ENCODE measurements at places on chromosomes 5 and 9. TPM values are rescaled to one million over a fixed set of nuclear protein-coding genes. Genes with fewer than 3 reads are reported as not detected.
A peak's percentile ranks its signal among the peaks of the same experiment; 100 is the strongest.

- H3K4me1 ChIP-seq, result no peaks in the 10 kb centered on the region
- DNase-seq, result no peak
- H3K27me3 ChIP-seq, result no peaks in the 10 kb centered on the region
These were observed 2174.1 kb upstream of the WWC1 start for GRCh38 chr5:166117072-166118066.

- DNase-seq, result no peak
- H3K27me3 ChIP-seq, result no peaks in the 10 kb centered on the region
- H3K4me3 ChIP-seq, result no peak overlapping the region
- no peaks in the 10 kb centered on the region for H3K4me1 ChIP-seq
These were observed 94.9 kb downstream of the RAD23B start for GRCh38 chr9:107378006-107378405.

The TLX3 gene
- total RNA-seq, result not detected

The PCDHGA3 gene
- total RNA-seq, result not detected

DNA sequence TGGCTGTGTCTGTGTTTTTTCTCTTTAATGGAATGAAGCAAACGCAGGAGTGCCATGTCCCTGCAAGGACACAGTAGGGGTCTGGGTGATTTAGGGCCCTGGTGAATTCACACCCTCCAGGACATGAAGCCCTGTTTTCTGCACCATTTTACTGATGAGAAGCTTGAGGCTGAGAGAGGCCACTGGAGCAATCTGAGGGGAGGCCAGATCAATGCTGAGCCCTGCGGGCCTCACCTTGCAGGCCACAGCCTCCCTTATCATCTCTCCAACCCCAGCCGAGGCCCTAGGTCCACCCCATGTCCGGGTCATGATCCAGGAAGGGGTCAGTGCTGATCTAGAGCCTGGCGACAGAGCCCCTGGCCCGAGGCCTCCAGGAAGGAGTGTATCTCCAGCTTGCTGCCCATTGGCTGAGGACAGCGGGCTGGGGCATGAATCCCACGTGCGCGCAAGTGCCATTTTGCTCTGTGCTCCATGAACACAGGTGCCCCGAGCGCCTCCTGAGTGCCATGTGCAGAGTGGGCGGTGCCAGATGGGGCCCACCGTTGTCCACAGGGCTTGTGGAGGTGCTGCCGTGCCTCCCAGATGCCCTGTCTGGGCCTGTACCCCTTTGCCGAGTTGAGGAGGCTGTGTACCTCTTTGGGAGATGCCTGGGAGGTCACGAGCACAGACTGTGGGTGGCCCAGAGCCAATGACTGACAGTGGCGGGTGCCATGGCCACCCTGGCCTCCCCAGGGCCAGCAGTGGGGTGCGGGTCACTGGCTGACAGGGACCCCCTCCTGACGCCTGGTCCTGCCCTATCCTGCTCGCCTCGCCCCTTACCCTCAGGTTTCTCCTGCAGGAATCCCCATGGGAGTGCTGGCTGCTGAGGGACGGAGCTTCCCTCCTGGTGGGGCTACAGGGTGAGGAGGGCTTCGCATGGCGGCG, 32.3 kb upstream of the LPCAT1 start:
- peaks cover 38% of the 10 kb centered on the region for H3K4me1 ChIP-seq
- no peaks in the 10 kb centered on the region for H3K36me3 ChIP-seq
- H3K27ac ChIP-seq, result peak overlapping the region; percentile 66
- H3K4me3 ChIP-seq, result no peak overlapping the region

- peaks cover 59% of the 10 kb centered on the region for H3K4me1 ChIP-seq
- peak; percentile 94 for DNase-seq
- H3K36me3 ChIP-seq, result no peaks in the 10 kb centered on the region
- no peaks in the 10 kb centered on the region for H3K27me3 ChIP-seq
- H3K4me3 ChIP-seq, result peak overlapping the region; percentile 37
- peak overlapping the region; percentile 95 for H3K27ac ChIP-seq
These were observed 6.3 kb downstream of the RAPGEF1 start for GRCh38 chr9:131733541-131734061.

DNA sequence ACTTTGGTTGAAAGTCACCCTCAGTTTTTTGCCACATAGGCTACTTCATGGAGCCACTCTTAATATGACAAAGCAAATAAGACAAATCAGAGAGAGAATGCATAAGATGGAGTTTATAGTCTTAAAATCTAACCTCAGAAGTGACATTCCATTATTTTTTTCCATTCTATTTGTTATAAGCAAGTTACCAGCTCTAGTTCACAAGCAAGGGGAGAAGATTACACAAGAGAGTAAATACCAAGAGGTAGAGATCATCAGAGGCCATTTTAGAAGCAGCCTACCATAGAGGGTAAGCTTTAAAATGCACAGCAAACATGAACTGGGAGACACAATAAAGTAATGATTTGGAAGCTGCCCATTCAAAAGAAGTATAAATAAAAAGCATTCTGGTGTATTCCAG, 651.3 kb upstream of the MEF2C start:
- H3K27ac ChIP-seq, result no peak overlapping the region
- H3K36me3 ChIP-seq, result no peaks in the 10 kb centered on the region
- no peak for DNase-seq
- H3K27me3 ChIP-seq, result no peaks in the 10 kb centered on the region
- H3K4me1 ChIP-seq, result peaks cover 11% of the 10 kb centered on the region
- H3K4me3 ChIP-seq, result no peak overlapping the region

DNA sequence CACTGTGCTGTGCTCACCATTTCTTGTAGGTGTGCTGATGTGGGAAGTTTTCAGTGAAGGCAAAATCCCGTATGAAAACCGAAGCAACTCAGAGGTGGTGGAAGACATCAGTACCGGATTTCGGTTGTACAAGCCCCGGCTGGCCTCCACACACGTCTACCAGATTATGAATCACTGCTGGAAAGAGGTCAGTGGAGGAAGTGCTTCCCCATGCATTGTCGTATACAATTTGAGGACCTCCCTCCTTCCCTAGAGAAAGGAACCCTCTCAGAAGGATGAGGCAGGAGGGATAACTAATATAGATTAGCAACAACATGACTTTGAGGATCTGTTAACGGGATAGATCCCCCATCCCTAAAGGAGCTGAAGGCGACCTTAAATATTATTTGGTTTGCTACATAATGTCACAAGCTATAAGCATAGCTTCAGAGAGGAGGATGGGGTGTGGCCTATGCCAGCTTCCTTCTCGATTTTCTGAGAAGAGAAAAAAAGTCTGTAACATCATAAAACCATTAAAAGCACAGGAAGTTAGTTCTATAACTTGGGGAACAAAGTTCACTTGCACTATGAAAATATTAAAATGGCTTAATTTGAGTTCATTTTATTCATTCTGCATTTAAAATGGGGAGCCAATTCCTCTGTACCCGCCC, 17.0 kb upstream of the CYFIP2 start:
- no peak overlapping the region for H3K4me3 ChIP-seq
- H3K27me3 ChIP-seq, result no peaks in the 10 kb centered on the region
- H3K36me3 ChIP-seq, result no peaks in the 10 kb centered on the region
- H3K27ac ChIP-seq, result no peak overlapping the region

DNA sequence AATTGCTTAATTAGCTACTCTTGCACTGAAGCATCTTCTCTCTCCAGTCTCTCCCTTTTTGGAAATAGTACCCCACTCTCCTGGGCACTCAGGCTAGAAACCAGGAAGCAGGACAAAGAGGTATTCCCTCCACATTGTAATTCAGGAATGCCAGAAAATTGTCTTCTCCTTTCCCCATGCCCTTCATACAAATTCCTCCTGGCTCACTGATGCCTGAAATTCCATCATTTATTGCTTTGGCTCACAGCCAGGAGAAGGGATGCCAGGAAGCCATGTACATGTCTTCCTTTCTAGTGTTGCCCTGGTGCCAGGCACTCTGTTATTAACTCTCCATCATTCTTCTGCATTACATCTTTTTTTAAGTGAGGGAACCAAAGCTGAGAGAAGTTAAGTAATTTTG, 716.5 kb upstream of the C9orf72 start:
- no peaks in the 10 kb centered on the region for H3K36me3 ChIP-seq
- H3K4me1 ChIP-seq, result no peaks in the 10 kb centered on the region
- H3K27ac ChIP-seq, result no peak overlapping the region
- DNase-seq, result peak; percentile 8

The TMC1 gene
- total RNA-seq, result not detected

- H3K4me1 ChIP-seq, result no peaks in the 10 kb centered on the region
- no peak for DNase-seq
- H3K36me3 ChIP-seq, result no peaks in the 10 kb centered on the region
- no peak overlapping the region for H3K27ac ChIP-seq
These were observed 53.7 kb upstream of the IFNK start for GRCh38 chr9:27470291-27470856.

DNA sequence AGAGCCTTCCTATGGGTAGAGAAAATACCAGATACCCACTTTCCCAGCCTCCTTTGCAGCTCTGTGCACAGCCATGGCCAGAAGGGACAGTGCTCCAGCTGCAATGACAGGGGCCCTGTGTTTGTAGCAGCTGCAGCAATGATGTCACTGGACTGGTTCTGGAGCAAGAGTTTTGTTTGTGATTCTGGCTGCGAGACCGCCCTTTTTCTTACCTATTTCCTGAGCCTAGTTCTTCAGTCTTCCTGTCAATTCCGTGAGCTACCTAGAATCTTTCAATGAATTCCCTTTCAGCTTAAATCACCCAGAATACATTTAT, 10.0 kb upstream of the BOD1 start:
- H3K36me3 ChIP-seq, result no peaks in the 10 kb centered on the region
- peaks cover 10% of the 10 kb centered on the region for H3K4me1 ChIP-seq
- DNase-seq, result no peak
- no peaks in the 10 kb centered on the region for H3K27me3 ChIP-seq
- H3K27ac ChIP-seq, result no peak overlapping the region
- H3K4me3 ChIP-seq, result no peak overlapping the region

GRCh38 chr9:2857564-2858198, 13.8 kb upstream of the PUM3 start:
- no peak overlapping the region for H3K4me3 ChIP-seq
- H3K4me1 ChIP-seq, result no peaks in the 10 kb centered on the region
- no peaks in the 10 kb centered on the region for H3K36me3 ChIP-seq
- no peak overlapping the region for H3K27ac ChIP-seq

The PCDHGC4 gene
- 1.5 TPM for total RNA-seq

DNA sequence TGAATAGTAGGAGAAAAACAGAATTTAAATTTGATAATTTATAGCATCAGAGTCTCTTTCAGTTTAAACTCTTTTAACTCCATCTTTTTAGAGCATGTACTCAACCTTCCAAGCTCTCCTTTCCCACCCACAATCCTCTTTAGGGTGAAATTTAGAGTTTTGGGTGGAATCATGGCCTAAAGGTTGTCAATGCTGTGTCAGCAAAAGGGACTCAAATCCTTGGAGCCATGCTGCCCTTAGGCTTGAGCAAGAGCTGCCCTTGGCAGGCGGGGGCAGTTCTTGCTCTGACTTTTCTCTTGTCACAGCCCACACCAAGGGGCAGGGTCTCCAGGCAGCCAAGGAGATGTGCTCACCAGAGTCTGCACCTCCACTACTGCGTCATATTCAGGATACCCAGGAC, 102.4 kb downstream of the MTX3 start:
- H3K27me3 ChIP-seq, result peaks cover 40% of the 10 kb centered on the region
- no peaks in the 10 kb centered on the region for H3K36me3 ChIP-seq
- H3K4me3 ChIP-seq, result no peak overlapping the region
- H3K4me1 ChIP-seq, result no peaks in the 10 kb centered on the region
- DNase-seq, result no peak
- H3K27ac ChIP-seq, result no peak overlapping the region

The ECM2 gene
- total RNA-seq, result not detected

DNA sequence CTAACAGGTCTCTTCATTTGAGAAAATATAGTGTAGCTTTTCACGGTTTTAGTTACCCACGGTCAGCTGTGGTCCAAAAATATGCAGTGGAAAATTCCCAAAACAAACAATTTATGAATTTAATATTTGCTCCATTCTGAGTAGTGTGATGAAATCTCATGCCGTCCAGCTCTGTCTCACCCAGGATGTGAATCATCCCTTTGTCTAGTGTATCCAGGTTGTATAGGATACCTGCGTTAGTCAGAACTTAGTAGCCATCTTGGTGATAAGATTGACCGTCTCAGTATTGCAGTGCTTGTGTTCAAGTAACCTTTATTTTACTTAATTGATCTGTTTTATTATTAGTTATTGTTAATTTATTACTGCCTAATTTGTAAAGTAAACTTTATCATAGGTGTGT, 41.1 kb downstream of the NDUFS4 start:
- no peaks in the 10 kb centered on the region for H3K27me3 ChIP-seq
- H3K36me3 ChIP-seq, result peaks cover 3% of the 10 kb centered on the region
- DNase-seq, result peak; percentile 86
- H3K27ac ChIP-seq, result peak overlapping the region; percentile 75

GRCh38 chr9:123361086-123361730, 5.2 kb downstream of the CRB2 start:
- no peak overlapping the region for H3K4me3 ChIP-seq
- no peaks in the 10 kb centered on the region for H3K27me3 ChIP-seq
- no peaks in the 10 kb centered on the region for H3K4me1 ChIP-seq
- H3K36me3 ChIP-seq, result no peaks in the 10 kb centered on the region
- H3K27ac ChIP-seq, result no peak overlapping the region

DNA sequence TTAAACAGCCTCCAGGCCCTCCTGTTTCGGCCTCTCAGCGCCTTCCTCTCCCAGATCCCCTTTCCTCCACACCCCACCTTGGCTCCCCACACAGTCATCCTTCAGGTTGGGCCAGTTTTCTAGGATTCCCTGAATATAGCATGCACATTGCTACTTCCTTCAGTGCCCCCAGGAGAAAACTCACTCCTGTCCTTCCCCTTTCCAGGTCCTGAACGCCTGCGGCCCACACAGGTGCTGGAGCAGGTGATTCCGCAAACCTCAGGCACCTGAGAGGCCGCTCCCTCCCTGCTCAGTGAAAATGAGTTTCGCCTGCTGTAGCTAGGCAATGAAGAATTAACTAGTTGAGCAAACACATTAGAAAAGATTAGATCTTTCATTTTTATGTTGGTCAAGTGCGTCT, 185.0 kb downstream of the MED10 start:
- no peaks in the 10 kb centered on the region for H3K36me3 ChIP-seq
- H3K27ac ChIP-seq, result no peak overlapping the region
- H3K27me3 ChIP-seq, result no peaks in the 10 kb centered on the region
- DNase-seq, result peak; percentile 71
- no peak overlapping the region for H3K4me3 ChIP-seq

The FOXD1 gene
- total RNA-seq, result 10.3 TPM

The ALDH1A1 gene
- total RNA-seq, result not detected

The FREM1 gene
- 0.52 TPM for total RNA-seq

The CCDC192 gene
- not detected for total RNA-seq

DNA sequence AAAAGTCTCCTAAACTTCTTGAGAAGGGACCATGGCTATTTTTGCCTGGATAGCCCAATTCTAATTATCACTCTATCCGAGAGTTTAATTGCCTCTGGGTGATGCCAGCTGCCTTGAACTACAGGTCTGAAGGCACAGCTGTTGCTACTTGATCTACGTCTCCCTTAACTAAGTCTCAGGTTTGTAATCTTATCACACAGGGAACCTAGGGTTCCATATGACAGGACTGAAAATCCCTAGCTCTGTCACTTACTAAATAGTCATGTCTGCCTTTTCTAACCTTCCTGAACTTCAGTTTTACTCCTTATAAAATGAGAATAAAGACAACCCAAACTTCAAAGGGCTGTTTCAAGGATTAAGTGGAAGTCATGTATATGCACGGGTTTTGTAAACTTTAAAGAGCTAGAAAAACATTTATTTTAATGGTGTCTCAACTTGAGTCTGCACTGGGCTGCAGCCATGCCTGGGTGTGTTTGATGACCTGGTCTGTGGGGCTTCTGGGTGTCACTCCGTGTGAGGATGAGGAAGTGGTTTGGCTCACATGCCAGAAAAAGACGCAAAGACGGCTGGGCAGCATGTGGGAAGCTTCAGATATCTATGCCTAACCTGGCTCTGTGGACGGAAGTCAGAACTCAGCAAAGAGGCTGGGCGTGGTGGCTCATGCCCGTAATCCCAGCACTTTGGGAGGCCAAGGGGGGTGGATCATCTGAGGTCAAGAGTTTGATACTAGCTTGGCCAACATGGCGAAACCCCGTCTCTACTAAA, 129.3 kb upstream of the SLC44A1 start:
- no peaks in the 10 kb centered on the region for H3K36me3 ChIP-seq
- peaks cover 8% of the 10 kb centered on the region for H3K4me1 ChIP-seq
- peak; percentile 40 for DNase-seq
- no peak overlapping the region for H3K4me3 ChIP-seq
- no peak overlapping the region for H3K27ac ChIP-seq
- no peaks in the 10 kb centered on the region for H3K27me3 ChIP-seq

The CTSL gene
- 71.7 TPM for total RNA-seq

Measured in PC-3 (cell line).